Esophagus mucosa (tissue), 1 donor: ENCODE measurements at places on chromosomes 12 and 14. TPM values are rescaled to one million over a fixed set of nuclear protein-coding genes. Genes with fewer than 3 reads are reported as not detected.

Gene HOXC4
- 5.1 TPM for total RNA-seq

Gene GPR65
- 0.20 TPM for total RNA-seq

Gene PIK3C2G
- total RNA-seq, result 5.8 TPM

Gene CELA1
- not detected for total RNA-seq

Gene GALNT16
- total RNA-seq, result 1.00 TPM

Gene SYNDIG1L
- not detected for total RNA-seq

Gene SELPLG
- total RNA-seq, result 0.76 TPM

Gene LRP1-AS
- total RNA-seq, result not detected

Gene SRRM4
- not detected for total RNA-seq

Gene RBM19
- 21.7 TPM for total RNA-seq

Gene NANOG
- total RNA-seq, result 0.52 TPM

Gene SDSL
- total RNA-seq, result 2.3 TPM

Gene MUCL1
- total RNA-seq, result not detected

Gene KTN1
- 80.7 TPM for total RNA-seq

Gene PCED1B
- total RNA-seq, result 1.7 TPM
